ENCODE measurements at places on chromosomes 13 and 19. TPM values are rescaled to one million over a fixed set of nuclear protein-coding genes. Genes with fewer than 3 reads are reported as not detected.

The PRKCG gene
- not detected for total RNA-seq

The ZNF471 gene
- total RNA-seq, result 2.6 TPM

The CEACAM20 gene
- total RNA-seq, result not detected

The CGB1 gene
- not detected for total RNA-seq

The TMTC4 gene
- total RNA-seq, result 22.4 TPM

The KRTDAP gene
- total RNA-seq, result not detected

The ZNF835 gene
- total RNA-seq, result 3.1 TPM

The CEBPA gene
- total RNA-seq, result 17.2 TPM

The JAK3 gene
- 2.1 TPM for total RNA-seq

The CD79A gene
- 1.0 TPM for total RNA-seq

The CTXN1 gene
- 0.52 TPM for total RNA-seq

The PTH2 gene
- not detected for total RNA-seq

The ODAD3 gene
- total RNA-seq, result not detected

The TIMM13 gene
- 29.7 TPM for total RNA-seq

The GATAD2A gene
- total RNA-seq, result 19.8 TPM

The NANOS3 gene
- not detected for total RNA-seq

The NTN5 gene
- under 0.01 TPM for total RNA-seq

The ASF1B gene
- 3.7 TPM for total RNA-seq

Data from skeletal muscle tissue (tissue), 5 donors.